ENCODE measurements at places on chromosomes 12 and 14. TPM values are rescaled to one million over a fixed set of nuclear protein-coding genes. Genes with fewer than 3 reads are reported as not detected.

The PRICKLE1 gene
- total RNA-seq = 3.9 TPM

The NRIP2 gene
- total RNA-seq = 8.1 TPM

The HSPA2 gene
- total RNA-seq = 33.7 TPM

The BEST3 gene
- not detected for total RNA-seq

DNA sequence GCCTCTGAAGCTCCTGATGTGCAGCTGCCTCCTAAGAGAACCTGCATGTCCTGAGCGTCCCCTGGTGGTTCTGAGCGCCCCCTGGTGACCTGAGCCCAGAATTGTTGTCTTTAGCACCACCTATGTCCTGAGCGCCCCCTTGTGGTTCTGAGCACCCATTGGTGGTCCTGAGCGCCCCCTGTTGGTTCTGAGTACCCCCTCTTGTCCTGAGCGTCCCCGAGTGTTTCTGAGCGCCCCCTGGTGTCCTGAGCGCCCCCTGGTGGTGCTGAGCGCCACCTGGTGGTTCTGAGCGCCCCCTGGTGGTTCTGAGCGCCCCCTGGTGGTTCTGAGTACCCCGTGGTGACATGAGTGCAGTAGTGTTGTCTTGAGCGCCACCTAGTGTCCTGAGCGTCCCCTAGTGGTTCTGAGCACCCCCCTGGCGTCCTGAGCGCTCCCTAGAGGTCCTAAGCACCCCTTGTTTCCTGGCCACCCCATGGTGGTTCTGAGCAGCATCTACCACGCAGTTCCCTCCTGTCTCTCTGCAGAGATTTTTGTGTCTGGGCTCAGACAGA, 782.5 kb downstream of the TMEM121 start:
- no peak overlapping the region for H3K4me3 ChIP-seq
- no peak for DNase-seq
- H3K27ac ChIP-seq = no peak overlapping the region
- no peaks in the 10 kb centered on the region for H3K36me3 ChIP-seq
- no peaks in the 10 kb centered on the region for H3K4me1 ChIP-seq

DNA sequence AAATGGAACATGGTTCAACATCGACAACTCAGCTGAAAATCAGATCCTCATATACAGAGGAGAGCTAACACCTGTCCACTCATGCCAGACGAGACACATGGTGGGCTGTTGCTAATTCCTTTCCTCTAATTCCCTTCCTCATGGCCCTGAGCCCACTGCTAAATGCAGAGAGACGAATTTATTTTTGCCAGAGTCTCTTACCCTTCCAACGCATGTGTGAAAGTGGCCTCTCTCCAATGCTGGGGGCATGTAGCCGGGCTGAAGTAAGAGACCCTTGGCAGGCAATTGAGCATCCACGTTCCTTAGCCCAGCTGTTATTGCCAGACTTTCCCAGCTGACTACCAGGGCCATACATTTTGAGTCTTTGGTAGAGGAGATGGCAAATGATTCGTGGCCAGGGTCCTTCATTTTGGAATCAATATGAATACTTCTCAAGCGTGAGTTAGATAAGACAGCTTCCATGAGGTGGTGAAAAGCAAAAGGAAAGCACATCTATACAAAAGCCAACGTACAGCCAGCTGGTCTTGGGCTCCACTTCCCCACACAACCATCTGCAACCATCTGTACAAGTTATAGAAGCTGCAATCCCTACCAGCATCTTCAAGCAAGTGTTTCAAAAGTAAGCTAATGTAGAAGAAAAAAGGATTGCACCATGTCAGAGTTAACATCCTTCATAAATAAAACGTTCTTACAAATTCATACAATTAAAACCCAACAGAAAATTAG, 28.6 kb downstream of the CORO1C start:
- H3K27me3 ChIP-seq = no peaks in the 10 kb centered on the region
- no peak overlapping the region for H3K4me3 ChIP-seq
- no peaks in the 10 kb centered on the region for H3K36me3 ChIP-seq
- DNase-seq = no peak

GRCh38 chr12:29732191-29732590, 51.6 kb downstream of the TMTC1 start:
- H3K4me1 ChIP-seq = peaks cover 56% of the 10 kb centered on the region
- no peaks in the 10 kb centered on the region for H3K36me3 ChIP-seq
- no peak for DNase-seq

DNA sequence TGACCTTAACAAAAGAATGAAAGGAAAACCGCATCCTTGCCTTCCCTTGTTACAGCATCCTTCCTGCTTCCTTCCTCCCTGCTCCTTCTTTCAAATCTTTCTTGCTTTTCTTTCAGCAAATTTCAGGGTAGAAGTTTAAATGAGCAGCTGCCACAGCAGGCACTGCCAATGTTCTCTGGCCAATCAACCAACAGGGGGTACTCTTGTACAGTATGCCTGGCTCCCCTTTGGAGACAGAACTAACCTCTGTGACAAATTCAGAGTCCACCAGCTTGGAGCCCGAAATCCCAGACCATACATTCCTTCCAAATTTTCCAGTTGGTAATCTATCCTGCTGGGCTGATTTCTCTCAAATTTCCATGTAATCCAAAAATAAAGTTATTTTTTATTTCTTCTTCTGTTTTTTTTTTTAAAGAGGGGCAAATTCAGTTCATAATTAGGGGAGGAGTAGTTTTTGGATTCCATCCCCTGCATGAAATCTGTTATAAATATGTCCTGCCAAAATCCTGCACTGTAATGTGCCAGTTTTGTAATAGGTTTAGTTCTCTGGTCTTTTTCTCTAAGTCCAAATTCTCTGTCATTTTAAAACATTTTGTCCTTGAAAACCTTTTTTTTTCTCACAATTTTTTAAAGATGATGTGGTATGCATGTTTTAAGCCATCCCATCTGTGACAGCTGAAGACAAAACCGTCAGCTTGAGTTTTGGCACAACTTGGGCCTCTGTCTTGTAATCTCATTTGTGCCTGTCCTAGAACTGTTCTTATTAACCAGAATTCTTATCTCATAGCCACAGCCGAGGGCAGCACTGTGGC, 610.0 kb upstream of the LMO3 start:
- H3K36me3 ChIP-seq = no peaks in the 10 kb centered on the region
- H3K4me1 ChIP-seq = no peaks in the 10 kb centered on the region
- no peak for DNase-seq
- no peaks in the 10 kb centered on the region for H3K27me3 ChIP-seq
- H3K27ac ChIP-seq = no peak overlapping the region
- no peak overlapping the region for H3K4me3 ChIP-seq

GRCh38 chr14:68978172-68978911, 760 bp downstream of the ACTN1 start:
- DNase-seq = no peak
- peak overlapping the region; percentile 99 for H3K4me3 ChIP-seq
- peaks cover 41% of the 10 kb centered on the region for H3K4me1 ChIP-seq
- H3K27ac ChIP-seq = peak overlapping the region; percentile 100
- H3K36me3 ChIP-seq = peaks cover 16% of the 10 kb centered on the region
- no peaks in the 10 kb centered on the region for H3K27me3 ChIP-seq

- H3K36me3 ChIP-seq = no peaks in the 10 kb centered on the region
- peaks cover 2% of the 10 kb centered on the region for H3K4me1 ChIP-seq
- no peaks in the 10 kb centered on the region for H3K27me3 ChIP-seq
These were observed 637.8 kb downstream of the DIO2 start for GRCh38 chr14:79573486-79573885.
